ENCODE measurements at places on chromosomes 3 and 15. TPM values are rescaled to one million over a fixed set of nuclear protein-coding genes. Genes with fewer than 3 reads are reported as not detected.

DNA sequence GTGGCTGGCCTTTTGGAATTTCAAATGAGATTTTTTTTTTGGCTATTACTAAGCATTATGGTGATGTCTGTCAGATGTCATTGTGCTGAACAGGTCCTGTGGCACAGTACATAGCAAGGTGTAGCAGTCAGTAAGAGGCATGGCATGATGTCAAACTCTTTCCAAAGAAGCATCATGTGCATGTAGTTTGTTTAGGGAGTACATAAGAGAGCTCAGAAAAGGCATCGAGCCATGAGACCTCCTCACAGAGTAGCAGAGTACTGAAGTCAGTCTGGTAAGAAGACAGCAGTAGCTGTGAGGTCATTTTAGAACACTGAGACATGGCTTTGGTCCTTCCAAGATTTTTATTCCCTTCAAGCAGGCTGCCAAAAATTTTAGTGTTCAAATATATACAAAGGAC, 134.9 kb upstream of the SPRED1 start:
- H3K27ac ChIP-seq = no peak overlapping the region
- H3K36me3 ChIP-seq = no peaks in the 10 kb centered on the region
- H3K27me3 ChIP-seq = no peaks in the 10 kb centered on the region
- H3K4me3 ChIP-seq = no peak overlapping the region
- DNase-seq = no peak

DNA sequence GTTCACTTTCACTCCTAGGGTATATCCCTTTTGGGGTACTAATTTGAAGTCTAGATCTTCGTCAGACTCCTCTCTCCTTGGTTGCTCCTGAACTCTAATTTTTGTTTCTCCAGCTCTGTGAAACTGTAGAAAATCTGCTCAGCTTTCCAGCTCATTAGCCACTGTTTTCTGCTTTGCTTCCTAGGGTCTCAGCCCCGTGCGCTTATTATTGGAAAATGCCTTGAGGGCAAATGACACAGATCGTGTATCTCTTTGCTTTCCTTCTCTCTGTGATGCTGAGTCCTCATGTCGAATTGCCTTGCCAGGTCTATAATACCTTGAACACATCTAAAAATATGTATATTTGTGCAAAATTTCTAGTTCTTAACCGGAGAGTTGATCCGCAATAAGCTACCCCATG, 731.1 kb downstream of the EDEM1 start:
- no peaks in the 10 kb centered on the region for H3K27me3 ChIP-seq
- no peak for DNase-seq
- no peaks in the 10 kb centered on the region for H3K36me3 ChIP-seq
- no peak overlapping the region for H3K27ac ChIP-seq
- H3K4me3 ChIP-seq = no peak overlapping the region
- H3K4me1 ChIP-seq = no peaks in the 10 kb centered on the region

DNA sequence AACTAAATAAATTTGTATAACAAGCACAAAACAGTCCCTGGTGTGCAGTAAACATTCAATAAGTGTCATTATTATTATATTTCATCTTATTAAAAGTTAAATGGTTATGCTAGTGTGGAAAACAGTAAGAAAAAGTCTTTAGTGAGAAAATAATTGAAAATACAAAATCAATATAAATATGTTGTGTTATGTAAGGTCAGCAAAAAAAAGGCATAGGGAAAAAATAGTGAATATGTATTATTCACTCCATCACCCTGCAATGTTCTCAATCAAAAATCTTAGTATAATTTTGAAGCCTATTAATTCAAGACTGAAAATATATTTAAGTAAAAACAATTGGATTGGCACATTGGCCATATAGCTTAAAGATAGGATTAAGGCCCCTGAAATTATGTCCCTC, 63.3 kb upstream of the KCNMB2 start:
- no peak overlapping the region for H3K4me3 ChIP-seq
- H3K27me3 ChIP-seq = no peaks in the 10 kb centered on the region
- no peak overlapping the region for H3K27ac ChIP-seq

GRCh38 chr3:56119575-56120349, 348.5 kb downstream of the ERC2 start:
- DNase-seq = no peak
- no peaks in the 10 kb centered on the region for H3K27me3 ChIP-seq
- H3K36me3 ChIP-seq = no peaks in the 10 kb centered on the region
- peaks cover 19% of the 10 kb centered on the region for H3K4me1 ChIP-seq

DNA sequence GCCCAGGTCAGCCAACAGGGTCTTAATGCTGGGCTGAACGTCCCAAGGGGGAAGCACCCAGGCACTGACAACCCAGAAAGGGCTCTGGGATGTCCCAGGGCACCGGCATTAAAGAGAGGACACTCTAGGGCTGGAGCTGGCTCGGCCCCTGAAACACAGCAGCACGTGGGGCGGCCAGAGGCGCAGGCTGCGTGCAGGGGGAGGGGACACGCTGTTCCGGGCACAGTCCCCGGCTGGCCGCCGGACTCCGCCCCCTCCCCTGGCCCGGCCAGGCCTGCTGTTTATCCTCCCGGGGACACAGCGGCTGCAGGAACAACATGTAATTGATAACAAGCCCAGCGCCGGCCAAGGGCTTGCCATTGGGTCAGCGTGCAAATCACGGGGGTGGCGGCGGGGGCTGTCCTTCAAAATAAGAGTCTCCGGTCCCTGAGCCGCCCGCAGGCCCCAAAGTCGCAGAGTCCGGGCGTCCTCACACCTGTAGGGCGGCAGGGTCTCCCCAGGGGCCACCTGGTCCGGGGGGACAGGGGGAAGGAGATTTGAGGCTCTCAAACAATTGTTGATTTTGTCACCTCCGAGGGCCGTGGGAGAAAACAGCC, 1.3 kb downstream of the KLF15 start:
- peaks cover 19% of the 10 kb centered on the region for H3K4me1 ChIP-seq
- H3K27me3 ChIP-seq = peaks cover 22% of the 10 kb centered on the region
- H3K36me3 ChIP-seq = no peaks in the 10 kb centered on the region
- peak overlapping the region; percentile 70 for H3K4me3 ChIP-seq
- H3K27ac ChIP-seq = no peak overlapping the region

DNA sequence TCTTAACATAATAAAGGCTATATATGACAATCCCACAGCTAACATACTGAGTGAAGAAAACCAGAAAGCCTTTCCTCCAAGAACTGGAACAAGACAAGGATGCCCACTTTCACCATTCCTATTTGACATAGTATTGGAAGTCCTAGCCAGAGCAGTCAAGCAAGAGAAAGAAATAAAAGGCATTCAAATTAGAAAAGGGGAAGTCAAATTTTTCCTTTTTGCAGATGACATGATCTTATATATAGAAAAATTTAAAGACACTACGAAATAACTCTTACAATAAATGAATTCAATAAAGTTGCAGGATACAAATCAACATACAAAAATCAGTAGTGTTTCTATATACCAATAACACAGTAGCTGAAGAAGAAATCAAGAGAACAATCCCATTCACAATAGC, 42.2 kb upstream of the CP start:
- DNase-seq = no peak
- H3K4me1 ChIP-seq = no peaks in the 10 kb centered on the region
- no peak overlapping the region for H3K4me3 ChIP-seq
- H3K27me3 ChIP-seq = no peaks in the 10 kb centered on the region

DNA sequence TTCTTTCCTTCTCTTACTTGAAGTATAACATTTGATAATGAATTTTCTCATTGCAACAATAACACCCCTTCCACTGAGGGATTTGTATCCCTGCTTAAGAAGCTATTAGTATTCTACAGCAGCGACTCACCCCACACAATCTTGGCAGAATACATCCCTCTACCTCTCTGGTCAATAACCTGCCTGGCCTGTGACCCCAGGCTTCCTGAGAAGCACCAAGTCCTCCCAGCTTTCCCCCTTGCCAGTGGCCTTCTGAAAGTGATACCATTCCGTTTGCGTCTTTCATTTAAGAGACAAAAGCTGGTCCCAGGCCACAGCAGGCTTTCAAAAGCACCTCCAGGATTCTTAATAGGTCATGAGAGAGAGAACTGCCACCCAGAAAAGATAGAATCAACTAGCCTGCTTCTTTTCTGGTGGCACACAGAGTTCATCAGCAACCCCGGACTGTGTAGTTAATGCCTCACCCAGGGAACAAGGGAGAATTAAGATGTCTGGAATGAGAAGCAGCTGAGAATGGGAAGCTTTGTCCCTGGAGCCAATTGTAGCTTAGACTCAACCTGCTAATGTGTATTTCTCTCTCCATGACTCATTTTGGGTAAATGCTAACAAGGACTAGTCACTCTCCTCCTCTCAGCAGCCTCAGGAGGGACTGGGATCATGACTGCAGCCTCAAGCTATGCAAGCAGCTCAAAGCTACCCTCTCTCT, 101.0 kb upstream of the CPNE4 start:
- no peak overlapping the region for H3K27ac ChIP-seq
- H3K27me3 ChIP-seq = no peaks in the 10 kb centered on the region
- no peak overlapping the region for H3K4me3 ChIP-seq
- peak; percentile 20 for DNase-seq

DNA sequence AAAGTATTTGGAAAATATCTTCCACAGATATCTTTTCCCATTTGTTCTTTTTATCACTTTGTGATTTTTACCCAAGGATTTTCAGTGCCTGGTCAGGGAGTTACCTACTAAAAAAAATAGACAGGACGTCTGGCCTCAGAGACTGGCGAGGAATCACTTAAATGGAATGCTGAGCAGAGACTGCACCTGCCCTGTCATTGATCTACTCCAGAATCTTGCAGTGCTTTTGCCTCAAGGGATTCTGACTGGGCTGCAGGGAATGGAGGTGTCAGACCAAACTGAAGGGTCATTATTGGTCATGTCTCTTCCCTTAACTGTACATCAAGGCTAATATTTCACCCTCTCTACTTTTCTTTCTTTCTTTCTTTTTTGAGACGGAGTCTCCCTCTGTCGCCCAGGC, 12.1 kb upstream of the RYR3 start:
- DNase-seq = no peak
- H3K4me1 ChIP-seq = peaks cover 1% of the 10 kb centered on the region
- H3K4me3 ChIP-seq = no peak overlapping the region
- H3K36me3 ChIP-seq = no peaks in the 10 kb centered on the region

- no peaks in the 10 kb centered on the region for H3K36me3 ChIP-seq
- no peaks in the 10 kb centered on the region for H3K27me3 ChIP-seq
- peak; percentile 20 for DNase-seq
- no peak overlapping the region for H3K4me3 ChIP-seq
Measured at GRCh38 chr3:49255112-49255511, 21.9 kb downstream of the C3orf62 start.

DNA sequence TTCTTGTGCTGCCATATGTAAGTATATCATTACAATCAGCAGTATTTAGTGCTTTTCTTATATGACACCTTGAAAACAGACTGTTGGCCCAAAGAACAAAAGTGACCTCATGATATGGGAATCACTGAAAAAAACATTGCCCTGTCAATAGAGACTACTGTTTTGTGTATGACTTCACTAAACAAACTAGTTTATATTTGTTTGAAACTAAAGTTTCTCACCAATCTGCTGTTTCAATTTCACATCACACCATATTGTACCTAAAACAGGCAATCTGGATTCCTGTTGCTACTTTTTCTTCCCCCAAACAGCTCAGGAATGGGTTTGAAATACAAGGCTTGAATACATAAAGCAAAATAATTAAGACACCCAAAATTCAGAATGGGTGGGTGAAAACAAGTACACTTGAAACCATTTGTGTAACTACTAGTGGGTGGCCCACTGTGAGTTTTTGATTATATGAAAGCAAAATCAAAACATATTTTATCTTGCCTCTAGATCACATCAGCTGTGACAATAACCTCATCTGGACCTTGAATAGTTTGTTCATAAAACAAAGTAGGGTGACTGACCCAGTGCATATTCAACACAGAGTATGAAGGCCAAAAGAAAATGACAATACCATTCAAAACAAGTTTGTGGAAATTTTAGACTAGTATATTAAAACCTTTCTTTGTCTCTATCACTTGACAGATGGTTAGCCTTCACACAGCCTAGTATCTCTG, 5.9 kb downstream of the ZBTB20 start:
- no peak for DNase-seq
- H3K36me3 ChIP-seq = no peaks in the 10 kb centered on the region
- H3K27me3 ChIP-seq = no peaks in the 10 kb centered on the region
- H3K4me1 ChIP-seq = peaks cover 5% of the 10 kb centered on the region
- H3K4me3 ChIP-seq = no peak overlapping the region
- no peak overlapping the region for H3K27ac ChIP-seq

Gene GRAMD1C
- 10.7 TPM for total RNA-seq

Gene GRAMD2A
- 0.43 TPM for total RNA-seq

Gene DPPA2
- total RNA-seq = 1.2 TPM

Gene PLS1
- total RNA-seq = 15.8 TPM

Gene CHRNA7
- 14.0 TPM for total RNA-seq

Gene GOLGA6L4
- total RNA-seq = 0.19 TPM

Gene CADPS
- 11.7 TPM for total RNA-seq

Gene DNASE1L3
- total RNA-seq = not detected

Measured in neural progenitor cell (in vitro differentiated cells).